ENCODE measurements at places on chromosomes 4 and X. TPM values are rescaled to one million over a fixed set of nuclear protein-coding genes. Genes with fewer than 3 reads are reported as not detected.

Gene WNK3
- total RNA-seq = 0.10 TPM

Gene IL15
- total RNA-seq = 2.1 TPM

Gene TSR2
- 19.1 TPM for total RNA-seq

Gene SSX4B
- not detected for total RNA-seq

Gene VGLL1
- not detected for total RNA-seq

Gene SLC38A5
- not detected for total RNA-seq

Gene TEX11
- not detected for total RNA-seq

Gene GAB3
- 2.2 TPM for total RNA-seq

Gene FHIP1A
- 41.9 TPM for total RNA-seq

Gene CD40LG
- total RNA-seq = not detected

Gene ATP2B3
- not detected for total RNA-seq

Gene SPANXN3
- total RNA-seq = 1.7 TPM

Gene EGF
- 12.1 TPM for total RNA-seq

Gene PAGE1
- not detected for total RNA-seq

Gene SHROOM2
- total RNA-seq = 0.05 TPM

Gene HSD17B13
- 0.41 TPM for total RNA-seq

Gene RHOXF1
- not detected for total RNA-seq

Gene TNIP3
- total RNA-seq = not detected

Gene FAM47B
- total RNA-seq = not detected

Gene CCNB3
- 0.78 TPM for total RNA-seq

Gene DCAF8L1
- total RNA-seq = not detected

Gene SMR3B
- total RNA-seq = not detected

Gene SPP1
- 6.0 TPM for total RNA-seq

Gene NPY2R
- not detected for total RNA-seq

Gene DACH2
- not detected for total RNA-seq

Gene RNF128
- 5.6 TPM for total RNA-seq

Gene CNGA2
- not detected for total RNA-seq

Gene TAF7L
- not detected for total RNA-seq

Gene EPHA5
- total RNA-seq = not detected

Gene CXCR3
- not detected for total RNA-seq

Gene SLC49A3
- 2.7 TPM for total RNA-seq

Gene EDA
- total RNA-seq = 3.3 TPM

Gene ALAS2
- total RNA-seq = not detected

Gene CYP4V2
- total RNA-seq = 2.9 TPM

Gene SCRG1
- not detected for total RNA-seq

Gene RGN
- total RNA-seq = 2.6 TPM

Gene PRSS12
- total RNA-seq = 0.29 TPM

Gene LEF1
- total RNA-seq = not detected

Gene BEX5
- not detected for total RNA-seq

Gene POU4F2
- not detected for total RNA-seq

Gene SH3TC1
- 6.9 TPM for total RNA-seq

Gene COL25A1
- total RNA-seq = 0.27 TPM

Gene PNMA5
- not detected for total RNA-seq
